Activated T-helper 1 cell treated with anti-CD3 and anti-CD28 coated beads, Interleukin-12 subunit alpha, Interleukin-12 subunit beta, Interleukin-2, Interleukin-4 antibody, amounts not matched to agents 30 ng/mL and 10 ng/mL and 1 ng/mL, durations not matched to agents 14 hours and 24 hours and 36 hours (primary cell): ENCODE measurements at places on chromosomes 4 and X. TPM values are rescaled to one million over a fixed set of nuclear protein-coding genes. Genes with fewer than 3 reads are reported as not detected.

The NRK gene
- total RNA-seq: not detected in 2 replicates

The C1QTNF7 gene
- not detected in 2 replicates for total RNA-seq

The FANCB gene
- 17.0 and 18.8 TPM in 2 replicates for total RNA-seq

The F9 gene
- total RNA-seq: not detected in 2 replicates

The FAM53A gene
- total RNA-seq: 2.5 and 5.5 TPM in 2 replicates

The OTC gene
- not detected in 2 replicates for total RNA-seq

The PDE6B gene
- 9.8 and 10.1 TPM in 2 replicates for total RNA-seq

The S100P gene
- 1.7 and 1.9 TPM in 2 replicates for total RNA-seq

The AMBN gene
- not detected in 2 replicates for total RNA-seq

The PRKG2 gene
- 0.10 and 0.20 TPM in 2 replicates for total RNA-seq
